GM23248 (cell line): ENCODE measurements at places on chromosomes 2 and 18.

GRCh38 chr2:126655051-126655450 lies 907 bp upstream of the GYPC start:
- DNase-seq, result peak; percentile 9

- peak; percentile 49 for DNase-seq
Measured at GRCh38 chr18:79986726-79987125, 1.6 kb downstream of the TXNL4A start.

- DNase-seq, result peak; percentile 17
Measured at GRCh38 chr2:86143307-86143706, 37.3 kb downstream of the PTCD3 start.

DNA sequence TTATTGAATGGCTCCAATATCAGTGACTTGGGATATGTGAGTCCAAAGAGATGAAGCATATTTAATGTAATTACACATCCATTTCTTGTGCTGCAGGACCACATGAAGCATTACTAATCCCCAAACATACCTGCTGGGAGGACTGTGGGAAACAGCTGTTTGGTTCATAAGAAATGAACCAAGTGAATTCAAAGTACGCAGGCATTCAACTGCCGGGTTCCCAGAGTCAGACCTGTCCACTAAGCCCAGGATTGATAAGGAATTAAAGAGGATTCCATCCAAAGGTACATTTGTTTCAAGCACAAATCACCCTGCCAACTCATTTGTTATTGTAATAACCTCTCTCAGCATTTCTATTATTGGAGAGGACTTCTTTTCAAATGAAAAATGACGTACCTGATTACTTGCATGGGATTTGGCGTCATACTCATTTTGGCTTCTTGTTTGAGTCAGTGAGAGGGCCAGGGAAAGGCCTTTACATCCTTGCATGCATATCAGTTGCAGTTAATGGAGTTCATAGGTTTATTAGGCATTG lies 230.7 kb downstream of the TXNL1 start:
- DNase-seq, result no peak

DNA sequence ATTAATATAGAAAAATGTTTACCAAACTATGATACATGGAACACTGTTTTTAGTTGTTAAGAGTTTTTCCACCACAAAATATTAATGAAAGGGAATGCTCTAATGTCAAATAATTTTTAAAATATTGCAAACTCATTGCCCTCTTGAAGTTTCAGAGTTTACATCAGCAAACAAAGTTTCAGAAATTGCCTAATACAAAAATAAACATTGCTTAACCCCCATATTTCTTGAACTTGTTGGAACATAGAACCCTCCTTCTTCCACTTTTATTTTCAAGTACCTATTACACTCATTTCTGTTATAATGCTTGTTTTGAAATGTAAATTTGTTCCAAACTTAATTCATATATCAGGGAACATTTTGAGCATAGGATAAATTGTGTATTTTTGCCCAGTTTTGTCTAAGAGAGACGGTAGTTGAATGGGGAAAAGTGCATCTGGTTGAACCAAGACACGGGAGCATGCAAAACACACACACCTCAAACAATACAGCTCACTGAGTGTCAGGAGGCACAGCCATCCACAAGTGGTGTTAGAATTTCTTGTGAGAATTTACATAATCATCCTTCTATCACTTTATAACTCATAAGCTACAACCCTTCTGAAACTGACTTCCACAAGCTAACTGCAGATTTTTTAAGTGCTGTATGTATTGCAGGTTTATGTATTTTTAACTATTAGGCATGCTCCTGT lies 5.3 kb upstream of the MC4R start:
- no peak for DNase-seq

DNA sequence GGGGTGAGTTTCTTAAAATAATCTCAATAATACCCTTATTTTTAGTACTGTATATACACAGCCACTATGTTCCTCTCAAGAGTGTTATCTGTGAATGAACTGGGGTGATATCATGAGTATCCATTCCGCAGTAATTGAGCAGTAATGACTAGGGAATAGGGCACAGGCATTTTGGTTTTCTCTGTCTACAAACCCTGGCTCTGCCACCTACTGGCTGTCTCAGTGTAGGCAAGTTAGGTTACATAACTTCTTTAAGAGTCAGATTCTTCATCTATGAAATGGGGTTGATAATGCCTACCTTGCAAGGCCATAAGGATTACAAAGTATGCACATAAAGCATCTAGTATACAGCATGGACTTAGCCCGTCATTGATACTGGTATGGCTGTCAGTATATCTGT lies 555.8 kb downstream of the NRXN1 start:
- no peak for DNase-seq

DNA sequence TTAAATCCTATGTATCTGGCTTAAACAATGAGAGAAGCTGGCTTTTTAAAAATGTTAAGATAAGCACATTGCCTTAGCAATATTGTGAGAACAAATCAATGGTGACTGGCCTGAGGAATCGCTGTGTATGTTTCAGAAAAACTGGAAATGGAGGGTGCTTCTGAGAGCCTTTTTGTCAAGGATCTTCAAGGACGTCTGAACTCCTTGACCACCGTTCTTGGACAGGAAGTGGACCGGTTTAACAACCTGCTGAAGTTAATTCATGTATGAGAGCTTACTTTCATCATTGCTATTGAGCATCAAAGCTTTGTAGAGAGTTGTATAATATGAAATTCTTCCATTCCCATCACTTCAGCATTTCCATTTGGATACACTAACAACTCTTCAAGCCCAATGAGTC lies 72.6 kb downstream of the TRABD2A start:
- DNase-seq, result no peak

DNA sequence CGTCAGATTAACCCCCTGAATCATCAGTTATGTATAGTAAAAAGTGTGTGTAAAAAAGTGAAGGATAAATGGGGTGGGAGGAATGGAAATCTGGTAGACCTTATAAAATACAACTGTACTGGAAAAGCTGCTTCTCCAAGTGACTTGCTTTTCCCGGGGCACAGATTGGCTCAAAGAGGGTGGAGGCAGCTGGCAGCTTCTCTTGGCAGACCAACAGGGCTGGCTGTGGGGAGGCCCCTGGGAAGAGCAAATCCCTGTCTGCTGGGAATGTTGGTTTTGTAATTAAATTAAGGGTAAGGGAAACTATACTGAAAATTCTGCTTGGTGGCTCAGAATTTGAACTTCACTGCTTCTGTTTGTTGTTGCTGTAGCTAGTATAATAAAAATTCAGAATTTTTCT lies 154.2 kb upstream of the DLX2 start:
- DNase-seq, result peak; percentile 53

DNA sequence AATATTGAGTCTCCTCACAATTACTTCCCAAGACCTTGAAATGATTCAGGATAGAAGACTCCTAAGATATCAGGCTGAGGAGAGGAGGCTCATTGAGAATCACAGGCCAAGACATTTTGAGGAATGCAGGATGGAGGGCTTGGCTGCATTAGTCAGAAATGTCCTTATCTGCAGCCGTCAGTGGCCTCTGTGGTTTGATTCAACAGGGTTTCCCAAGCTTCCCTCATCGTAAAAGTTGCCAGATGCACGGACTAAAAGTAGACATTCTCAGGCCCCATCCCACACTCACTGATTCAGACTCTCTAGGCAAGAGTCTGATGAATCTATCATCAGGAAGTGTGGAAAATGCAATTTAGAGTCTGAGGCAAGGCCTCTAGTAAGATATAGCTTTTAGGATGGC lies 34.0 kb upstream of the TMEM178A start:
- peak; percentile 94 for DNase-seq
